NCI-H1105 (cell line): ENCODE measurements at places on chromosomes 7 and 10.

DNA sequence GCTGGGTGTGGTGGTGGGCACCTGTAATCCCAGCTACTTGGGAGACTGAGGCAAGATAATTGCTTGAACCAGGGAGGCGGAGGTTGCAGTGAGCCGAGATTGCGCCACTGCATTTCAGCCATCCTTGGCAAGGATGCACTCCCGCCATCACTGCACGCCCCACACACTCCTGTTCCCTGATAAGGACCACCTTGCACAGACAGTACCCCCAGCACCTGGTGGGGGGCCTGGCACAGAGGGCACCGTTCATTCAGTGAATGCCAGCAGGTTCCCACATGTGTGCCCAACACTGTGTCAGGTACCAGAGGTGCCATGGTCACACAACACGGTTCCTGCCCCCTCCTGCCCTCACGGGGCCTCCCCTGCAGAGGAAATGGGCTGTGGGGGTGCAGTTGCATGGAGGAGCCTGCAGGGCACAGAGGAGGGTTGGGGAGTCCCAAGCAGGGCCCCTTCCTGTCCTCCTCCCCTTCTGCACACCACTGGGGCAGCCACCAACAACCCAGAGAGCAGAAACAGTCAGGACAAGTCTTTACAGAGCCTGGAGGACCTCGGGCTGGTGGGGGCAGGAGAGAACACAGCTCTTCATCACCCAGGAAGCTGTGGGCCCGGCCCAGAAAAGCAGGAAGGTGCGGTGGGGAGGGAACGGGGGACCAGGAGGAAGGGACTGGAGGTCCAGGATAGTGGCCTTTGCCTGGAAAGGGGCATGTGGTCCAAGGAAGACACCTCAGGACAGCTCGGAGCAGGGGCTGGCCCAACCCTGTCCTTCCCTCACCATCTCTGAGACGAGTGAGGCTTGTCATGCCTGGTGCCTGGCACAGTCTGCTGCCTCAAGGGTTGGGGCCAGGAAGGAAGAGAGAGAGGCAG lies 7.1 kb downstream of the CRYGN start:
- no peak for DNase-seq

DNA sequence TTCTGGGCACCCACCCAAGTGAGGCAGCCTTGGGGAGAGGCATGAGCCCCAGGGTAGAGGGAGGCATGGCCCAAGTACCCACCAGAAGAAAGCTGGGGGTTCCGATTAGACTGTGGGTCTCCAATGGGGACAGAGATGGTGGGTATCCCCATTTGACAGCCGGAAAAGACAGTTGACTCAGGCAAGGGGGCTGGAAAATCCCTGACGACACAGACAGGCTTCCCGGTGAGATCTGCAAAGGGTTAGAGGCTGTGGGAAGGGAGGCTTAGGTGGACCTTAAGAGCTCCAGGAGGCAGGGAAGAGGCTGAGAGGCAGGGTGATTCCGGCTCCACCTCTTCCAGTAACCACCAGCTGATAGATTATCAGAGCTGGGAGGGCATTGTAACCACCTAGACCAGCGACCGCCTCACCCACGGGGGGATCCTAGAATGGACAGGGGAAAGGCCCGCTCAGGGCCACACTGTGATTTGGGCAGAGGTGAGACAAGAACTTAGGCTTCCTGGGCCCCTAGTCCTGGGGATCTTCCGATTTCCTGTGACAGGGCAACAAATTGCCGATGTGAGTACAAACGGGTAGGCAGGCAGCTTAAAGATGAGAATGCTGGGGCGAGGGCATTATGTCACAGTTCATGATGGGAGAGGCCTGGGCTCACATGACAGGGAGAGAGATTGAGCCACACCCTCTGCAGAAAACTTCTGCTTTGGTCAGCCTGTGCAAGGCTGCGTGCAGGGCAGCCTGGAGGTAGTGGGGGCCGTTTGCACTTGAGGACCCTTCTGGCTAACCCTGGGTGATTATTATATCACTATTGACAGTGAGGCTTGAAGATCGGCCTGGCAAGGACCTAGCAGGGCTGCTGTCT lies 5.4 kb downstream of the TBATA start:
- no peak for DNase-seq

DNA sequence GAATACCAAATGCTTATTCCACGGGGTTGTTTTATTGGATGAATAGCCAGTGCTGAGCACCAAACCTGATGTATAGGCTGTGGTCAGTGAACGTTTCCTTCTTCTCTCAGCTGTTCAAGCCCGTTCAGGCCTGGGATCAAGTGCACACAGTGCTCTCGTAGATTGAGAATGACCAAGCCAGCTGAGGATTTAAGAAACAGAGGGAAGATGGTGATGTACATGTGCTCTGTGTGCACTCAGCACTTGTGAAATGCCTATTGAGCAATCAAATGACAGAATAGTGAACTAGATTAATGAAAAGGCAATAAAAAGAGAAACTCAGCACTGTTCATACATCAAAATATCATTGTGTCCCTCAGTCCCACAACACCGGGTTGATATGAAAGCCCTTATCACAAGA lies 302.5 kb downstream of the BMPER start:
- DNase-seq: no peak

GRCh38 chr7:95525503-95525902 lies 39.8 kb downstream of the ASB4 start:
- DNase-seq: no peak

DNA sequence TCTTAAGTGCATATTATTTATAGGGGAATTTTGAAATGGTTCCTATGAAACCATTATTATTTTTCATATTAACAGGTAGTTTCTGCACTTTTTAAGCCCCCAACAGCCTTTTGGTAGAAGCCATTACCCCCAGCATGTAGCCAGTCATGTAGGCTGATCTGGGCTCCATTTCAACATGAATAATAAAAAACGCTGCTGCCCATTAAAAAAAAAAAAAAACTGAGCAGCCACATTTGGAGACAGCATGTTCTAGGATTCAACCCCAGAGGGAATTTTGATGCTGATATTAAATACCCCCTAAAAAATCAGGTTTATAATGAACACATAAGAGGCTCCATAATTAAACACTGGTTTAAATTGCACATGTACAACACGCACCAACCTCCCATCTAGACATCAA lies 181.3 kb downstream of the RTKN2 start:
- DNase-seq: no peak

GRCh38 chr7:117560030-117560429 lies 80.2 kb downstream of the CFTR start:
- DNase-seq: no peak

GRCh38 chr10:29843143-29843542 lies 208.4 kb upstream of the SVIL start:
- no peak for DNase-seq

- no peak for DNase-seq
Measured at GRCh38 chr7:37439653-37440026, 9.0 kb downstream of the ELMO1 start.

GRCh38 chr10:1274111-1274661 lies 218.0 kb downstream of the WDR37 start:
- no peak for DNase-seq

GRCh38 chr7:27302590-27302989 lies 60.0 kb downstream of the EVX1 start:
- DNase-seq: no peak

DNA sequence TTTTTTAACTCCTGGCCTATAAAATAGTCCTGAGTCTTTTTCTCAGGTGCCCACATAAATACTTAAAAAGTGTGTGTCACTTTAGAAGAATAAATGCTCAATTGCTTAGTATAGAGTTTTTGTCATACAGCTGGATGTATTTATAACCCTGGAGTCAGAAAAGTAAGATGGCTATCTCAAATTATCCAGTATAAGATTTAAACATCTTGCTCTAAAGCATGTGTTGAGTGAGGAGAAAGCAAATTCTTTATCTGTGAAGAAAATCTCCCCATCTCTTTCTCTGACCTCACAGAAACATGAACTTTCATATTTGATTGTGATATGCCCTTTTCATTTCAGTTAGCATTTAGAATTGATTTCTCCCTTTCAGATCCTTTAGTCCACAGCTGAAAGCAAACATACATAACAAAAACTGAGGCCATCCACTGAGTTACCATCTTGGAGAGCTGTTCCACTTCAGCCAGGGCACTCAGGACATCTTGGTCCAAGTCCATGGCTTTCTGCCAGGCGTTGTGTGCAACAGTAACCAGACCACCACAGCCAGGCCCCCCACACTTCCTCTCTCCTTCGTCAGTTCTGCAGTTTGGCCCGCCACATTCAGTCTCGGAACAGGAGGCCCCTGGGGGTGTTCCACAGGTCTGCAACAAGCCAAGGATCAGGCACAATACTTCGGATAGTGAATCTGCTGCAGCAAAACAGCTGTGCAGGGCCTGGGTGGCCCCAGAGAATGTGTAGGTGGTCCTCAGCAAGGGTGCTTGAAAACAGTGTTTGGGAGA lies 40.9 kb downstream of the DLD start:
- DNase-seq: no peak

DNA sequence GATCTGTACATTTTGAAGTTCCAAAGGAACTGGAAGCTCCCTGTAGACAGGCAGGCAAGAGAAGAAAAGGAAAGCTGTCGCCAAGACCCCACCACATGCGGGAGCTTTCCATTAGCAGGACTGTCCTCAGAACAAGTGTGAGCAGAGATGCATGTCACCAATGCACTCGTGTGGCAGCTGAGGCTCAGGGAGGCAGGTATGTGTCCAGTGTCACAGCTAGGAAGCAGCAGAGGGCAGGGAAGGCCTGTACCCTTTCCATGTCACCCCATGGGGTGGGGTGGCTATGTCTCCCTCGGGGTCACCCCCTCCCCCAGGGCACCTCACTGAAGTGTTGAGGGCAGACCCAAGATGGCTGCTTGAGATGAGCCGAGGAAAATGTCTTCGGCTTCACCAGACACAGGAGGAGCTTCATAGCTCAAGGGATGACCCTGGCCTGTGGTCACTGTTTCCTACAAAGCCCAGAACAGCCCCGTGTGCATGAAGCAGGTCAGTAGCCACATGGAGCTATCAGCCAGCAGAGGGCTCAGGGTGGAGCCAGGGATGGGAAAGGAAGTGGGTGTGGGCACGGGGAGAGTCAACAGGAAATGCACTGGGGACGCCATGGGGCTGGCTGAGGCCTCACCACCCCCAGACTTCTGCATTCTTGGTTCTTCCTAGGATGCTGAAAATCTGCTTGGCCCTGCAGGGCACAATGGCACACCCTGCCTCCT lies 96.6 kb downstream of the FAM53B start:
- no peak for DNase-seq

DNA sequence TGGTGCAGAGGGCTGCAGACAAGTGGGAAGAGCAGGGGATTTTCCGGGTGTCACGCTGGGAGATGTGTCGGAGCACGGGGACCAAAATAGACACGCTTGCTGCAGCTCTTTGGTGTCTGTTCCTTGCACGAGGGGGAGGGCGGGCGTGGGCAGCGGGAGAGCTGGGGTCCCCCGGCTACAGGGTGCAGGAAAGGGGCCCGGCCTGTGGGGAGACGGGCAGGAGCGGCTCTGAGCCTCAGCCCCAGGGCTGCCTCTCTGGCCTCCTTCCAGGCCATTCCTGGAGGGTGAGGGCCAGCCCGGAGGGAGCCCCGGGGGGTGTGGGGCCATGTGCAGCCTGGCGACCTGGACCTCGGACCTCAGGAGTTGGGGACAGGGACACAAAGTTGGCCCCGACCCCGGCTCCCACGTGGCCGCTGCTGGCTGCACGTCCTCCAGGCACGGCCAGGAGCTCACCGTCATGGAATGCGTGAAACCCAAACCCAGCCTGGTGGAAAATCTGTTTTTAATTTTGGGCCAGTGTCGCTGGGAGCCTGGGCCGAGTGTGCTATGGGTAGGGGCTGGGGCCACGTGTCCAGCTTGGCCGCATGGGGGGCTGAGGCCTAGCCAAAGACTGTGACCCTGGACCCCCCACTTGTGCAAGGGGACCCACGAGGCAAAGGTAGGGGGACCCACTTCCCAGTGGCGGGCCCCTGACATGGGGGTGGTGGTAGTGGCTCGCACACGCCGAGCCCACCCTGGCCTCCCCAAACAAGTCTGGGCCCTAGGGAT lies 6.6 kb downstream of the TTYH3 start:
- DNase-seq: no peak

- no peak for DNase-seq
Measured at GRCh38 chr10:31413325-31413724, 94.3 kb downstream of the ZEB1 start.

GRCh38 chr7:22444181-22444971 lies 55.6 kb downstream of the STEAP1B start:
- DNase-seq: no peak
